Inflammatory macrophage treated with lipopolysaccharide for 4 hours (primary cell): ENCODE measurements at places on chromosomes 12 and 14.
A peak's percentile ranks its signal among the peaks of the same experiment; 100 is the strongest.

GRCh38 chr12:56193025-56193578 is 3.8 kb upstream of the SMARCC2 start:
- peak; percentile 92 for DNase-seq

- no peak for DNase-seq
Observed at GRCh38 chr12:26422839-26423398, 227.5 kb downstream of the SSPN start.

GRCh38 chr12:25249931-25250738 is 594 bp downstream of the KRAS start:
- peak; percentile 56 for DNase-seq

- DNase-seq = no peak
Observed at GRCh38 chr14:83473416-83474235, 1940.0 kb upstream of the SEL1L start.

DNA sequence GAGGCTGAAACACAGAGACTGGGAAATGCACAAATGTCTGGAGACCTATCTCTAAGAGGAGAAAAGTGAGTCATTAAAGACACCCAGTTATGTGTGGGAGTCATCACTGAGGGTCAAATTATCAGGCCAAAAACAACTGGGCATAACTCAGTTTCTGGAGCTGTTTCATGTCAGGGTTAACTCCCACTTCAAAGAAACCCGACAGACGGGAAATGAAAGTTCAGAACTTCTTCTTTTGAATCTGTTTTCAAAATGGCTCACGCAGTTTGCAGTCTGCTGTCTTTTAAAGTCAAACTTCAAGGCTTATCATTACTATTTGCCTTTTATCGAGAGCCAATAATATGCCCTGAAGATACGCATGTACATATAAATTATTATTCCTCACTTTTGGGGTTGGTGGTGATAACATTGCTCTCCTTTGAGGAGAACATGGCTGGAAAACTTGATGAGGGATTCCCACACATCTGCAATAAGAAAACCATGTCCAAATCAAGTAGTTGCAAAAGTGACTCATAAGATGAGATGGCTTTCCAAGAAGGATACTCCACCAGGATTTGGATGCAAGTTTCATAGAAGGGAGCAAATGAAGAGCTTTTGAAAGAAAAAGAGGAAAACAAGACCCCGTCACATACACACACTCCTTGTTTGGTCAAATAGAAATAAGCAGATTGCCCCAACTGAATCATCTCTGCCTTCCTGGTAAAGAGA is 341.4 kb downstream of the ADAMTS20 start:
- peak; percentile 51 for DNase-seq

GRCh38 chr12:72315858-72316257 is 43.7 kb downstream of the TRHDE start:
- DNase-seq = no peak

DNA sequence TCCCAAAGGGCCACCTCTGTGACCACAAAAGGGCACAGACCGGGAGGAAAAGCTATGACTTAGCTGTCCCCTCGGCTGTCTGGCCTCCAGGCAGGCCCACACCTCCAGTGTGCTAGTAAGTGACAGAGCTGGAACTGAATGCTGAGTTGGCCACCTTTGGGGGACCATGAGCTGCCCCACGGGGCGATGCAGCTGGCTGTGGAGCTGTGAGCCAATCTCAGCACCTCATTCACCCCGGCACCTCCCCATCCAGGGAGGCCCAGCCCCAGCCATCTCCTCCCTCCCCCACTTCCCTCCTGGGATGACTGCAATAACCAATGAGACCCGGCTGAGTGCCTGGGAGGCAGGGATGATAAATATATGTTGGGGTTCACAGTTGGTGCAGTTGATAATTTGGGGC is 12.2 kb upstream of the TESC start:
- no peak for DNase-seq

- peak; percentile 38 for DNase-seq
Observed at GRCh38 chr12:124555168-124556073, 12.0 kb downstream of the NCOR2 start.

DNA sequence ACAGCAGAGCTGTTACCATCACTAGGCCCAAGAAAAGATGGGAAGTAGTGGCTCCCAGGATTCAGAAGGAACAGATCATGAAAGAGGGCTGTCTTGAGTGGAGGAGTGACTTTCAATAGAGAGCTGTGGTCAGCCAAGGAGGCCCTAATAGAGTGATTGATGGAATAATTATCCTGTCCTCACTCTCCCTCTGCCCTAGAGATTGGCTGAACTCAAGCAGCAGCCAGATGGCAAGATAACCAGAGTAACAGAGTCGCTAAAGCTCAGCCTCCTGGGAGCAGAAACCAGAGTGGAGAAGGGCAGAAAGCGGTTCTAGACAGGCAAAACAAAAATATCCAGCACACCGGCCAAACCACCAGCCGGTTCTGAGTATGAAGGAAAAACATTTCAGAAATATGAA is 23.1 kb downstream of the GMFB start:
- DNase-seq = no peak

DNA sequence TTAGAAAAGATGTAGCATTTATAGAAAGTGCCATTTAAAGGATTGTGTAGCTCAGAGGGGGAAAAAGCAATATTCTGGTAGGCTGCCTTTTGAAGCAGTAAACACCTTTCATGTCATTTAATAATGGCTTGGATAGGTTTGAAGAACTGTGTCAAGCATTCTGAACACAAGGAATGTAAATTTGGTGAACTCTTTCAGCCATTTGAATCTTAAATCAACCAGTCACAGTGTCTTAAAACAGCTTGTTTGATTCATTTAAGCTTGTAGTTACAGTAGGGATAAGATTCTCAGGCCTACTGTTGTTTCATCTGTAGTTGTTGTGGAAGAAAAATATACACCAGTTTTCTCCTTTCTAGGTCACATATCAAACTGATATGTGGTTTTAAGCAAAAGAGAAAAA is 299.4 kb upstream of the NOVA1 start:
- no peak for DNase-seq

DNA sequence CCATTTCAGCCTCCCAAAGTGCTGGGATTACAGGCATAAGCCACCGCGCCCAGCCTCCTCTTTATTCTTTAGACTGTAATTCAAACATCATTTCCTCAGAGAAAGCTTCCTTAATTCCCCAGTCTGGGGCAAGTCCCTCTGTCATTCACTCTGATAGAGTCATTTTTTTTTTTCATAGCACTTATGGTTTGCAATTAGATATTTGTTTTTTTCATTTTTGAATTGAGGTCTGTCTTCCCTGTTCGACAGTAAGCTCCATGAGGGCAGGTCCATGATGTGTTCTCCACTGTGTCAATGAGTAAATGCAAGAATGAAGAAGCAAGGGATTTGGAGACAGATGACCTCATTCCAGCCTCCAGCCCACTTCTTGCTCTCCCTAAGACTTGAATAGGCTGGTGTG is 12.1 kb downstream of the ASIC1 start:
- peak; percentile 45 for DNase-seq

- DNase-seq = no peak
Observed at GRCh38 chr14:57495416-57495815, 1.8 kb upstream of the CCDC198 start.

DNA sequence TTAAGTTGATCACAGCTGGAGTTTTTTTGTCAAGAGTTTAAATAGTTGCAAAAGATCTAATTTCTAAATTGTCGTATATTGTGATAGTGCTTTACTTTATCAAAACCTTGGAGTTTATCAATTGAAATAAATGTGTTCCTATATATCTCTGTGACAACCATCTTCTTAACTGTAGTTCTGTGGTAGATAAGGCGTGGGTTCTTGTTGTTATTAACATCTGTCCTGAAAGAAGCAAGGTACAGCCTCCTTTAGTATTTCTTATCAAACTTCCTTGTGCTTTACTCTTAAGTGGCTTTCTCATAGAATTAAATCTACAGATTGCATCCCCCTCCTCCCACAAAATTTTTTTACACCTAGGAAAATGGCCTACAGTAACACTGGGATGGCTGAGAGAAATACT is 7.3 kb downstream of the SCYL2 start:
- no peak for DNase-seq

DNA sequence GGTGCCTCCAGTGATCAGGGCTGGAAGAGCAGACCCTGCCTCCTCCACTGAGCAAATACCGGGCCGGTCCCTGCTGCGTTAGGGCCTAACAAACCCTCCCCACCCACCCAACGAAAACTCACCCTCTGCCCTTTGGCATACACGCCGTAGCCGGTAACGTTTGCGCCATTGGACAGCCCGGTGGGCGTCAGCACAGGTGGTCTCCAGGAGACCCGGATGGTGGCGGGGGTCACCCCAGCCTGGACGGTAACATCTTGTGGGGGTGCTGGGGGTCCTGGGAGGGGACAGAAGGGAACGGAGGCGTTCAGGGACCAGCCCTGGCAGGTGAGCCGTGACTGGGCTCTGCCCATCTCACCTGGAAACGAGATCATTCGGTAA is 100.5 kb downstream of the PIWIL1 start:
- no peak for DNase-seq

DNA sequence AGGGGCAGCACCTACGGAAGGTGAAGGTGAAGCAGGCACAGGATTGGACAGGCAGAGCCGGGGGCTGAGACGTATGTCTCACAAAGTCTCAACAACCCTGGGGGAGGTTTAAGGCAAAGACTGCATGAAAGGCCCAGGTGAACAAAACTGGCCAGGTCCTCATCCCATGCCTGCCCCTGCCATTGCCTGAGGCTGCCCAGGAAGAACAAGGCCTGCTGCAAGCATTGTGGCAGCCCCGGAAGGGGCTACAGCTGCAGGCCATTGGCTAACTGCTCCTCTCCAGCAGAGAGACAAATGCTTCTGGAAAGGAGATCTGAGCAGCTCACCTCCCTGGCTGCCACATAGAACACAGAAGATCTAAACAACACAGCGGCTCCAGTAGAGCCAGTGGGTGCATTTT is 20.4 kb upstream of the TMEM179 start:
- DNase-seq = no peak

DNA sequence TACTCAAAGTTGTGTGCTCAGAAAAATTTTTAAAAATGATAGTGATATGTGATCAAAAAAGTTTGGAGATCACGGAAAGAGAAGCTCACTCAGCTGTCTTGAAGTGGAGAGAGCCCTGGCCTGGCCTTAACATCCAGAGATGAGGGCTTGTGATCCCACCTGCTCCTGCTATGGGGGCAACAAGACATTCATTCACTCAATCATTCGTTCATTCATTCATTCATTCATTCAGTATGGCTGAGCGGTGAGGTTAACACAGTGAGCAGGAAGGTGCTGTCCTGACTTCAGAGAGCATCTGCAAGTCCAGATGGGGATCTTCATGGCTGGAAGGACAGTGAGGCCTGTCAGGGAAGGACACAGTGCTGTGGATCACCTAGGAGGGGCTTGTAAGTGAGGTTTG is 112.3 kb downstream of the SLC25A47 start:
- DNase-seq = no peak

DNA sequence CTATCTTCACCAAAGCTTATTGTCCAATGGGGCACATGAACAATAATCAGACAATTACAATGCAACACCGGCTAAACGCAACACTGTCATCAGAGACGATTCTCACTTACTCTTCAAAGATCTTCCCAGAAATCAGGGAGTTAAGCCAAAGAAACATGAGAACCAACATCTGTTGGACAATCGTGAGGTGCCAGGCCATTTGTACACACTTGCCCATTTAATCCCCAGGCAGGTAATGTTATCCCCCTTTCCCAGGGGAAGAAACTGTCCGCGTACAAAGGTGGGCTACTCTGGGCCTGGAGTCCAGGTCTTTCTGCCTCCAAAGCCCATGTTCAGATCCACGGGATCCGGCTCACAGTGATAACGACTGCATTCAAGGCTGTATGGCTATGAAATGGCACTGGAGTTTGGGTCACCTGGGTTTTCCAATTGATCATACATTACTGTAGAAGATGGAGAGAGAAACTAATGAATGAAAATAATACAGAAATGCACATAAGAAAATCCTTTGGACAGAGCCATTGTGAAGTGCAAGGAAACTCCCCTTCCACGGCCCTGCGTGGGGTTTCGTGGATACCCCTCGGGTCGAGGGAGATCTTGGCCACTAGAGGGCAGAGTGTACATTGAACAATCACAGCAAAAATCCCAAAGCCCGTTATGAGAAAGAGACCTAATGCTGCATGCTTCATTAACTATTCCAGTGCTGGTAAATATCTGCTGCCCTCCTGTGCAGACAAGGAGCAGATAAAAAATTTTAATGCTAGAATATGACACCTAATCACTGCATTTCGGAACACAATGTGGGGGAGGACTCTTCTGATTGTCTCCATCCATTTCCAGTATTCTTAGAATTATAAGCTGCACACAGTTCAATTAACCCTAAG is 111.4 kb downstream of the EGLN3 start:
- DNase-seq = peak; percentile 47

DNA sequence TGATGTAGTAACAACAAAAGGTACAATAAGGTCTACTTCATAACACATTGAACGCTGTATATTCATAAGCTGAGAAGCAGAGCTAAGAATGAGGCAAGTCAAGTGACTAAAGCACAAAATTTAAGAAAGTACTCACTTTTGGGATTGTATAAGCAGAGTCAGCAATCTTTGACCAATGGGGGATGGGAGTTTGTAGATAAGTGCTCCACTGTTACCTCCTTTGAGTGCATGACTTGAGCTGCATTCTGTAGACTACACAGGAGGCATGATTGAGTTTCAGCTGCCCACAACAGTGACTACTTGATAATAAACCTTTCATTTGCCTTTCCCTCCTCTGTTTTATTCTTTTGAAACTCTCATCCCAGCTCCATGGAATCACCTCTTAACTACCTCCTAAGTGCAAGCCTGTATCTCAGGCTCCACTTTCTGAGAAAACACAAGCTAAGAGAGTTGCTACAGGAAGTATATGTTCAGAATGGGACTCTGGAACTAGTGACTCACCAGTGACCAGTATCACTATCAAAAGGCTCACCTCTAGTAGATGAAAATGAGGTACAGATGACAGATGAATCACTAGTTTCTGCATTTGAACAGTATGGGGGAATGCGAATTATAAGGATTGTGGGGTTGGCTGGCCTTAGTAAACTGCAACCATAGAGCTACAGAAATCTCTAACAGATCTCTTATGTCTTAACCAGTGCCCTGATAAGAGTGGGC is 49.2 kb downstream of the SLC35F4 start:
- DNase-seq = no peak

DNA sequence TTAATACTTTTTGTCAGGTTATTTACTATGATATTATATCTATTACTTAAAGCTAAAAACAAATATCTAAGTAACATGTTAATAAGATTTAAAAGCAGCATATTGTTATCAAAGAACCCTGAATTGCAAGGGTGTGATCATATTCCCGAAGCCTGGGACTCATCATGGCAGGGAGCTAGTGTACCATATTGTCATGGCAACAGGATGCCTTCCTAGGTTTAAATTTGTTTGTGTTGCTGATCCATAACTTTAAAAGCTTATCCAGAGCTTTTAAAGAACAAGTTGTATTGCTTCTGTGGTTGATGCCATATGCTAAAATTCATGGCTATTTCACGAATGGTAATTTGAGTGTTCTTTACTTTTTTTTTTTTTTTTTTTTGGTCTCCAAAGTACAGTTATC is 500.5 kb downstream of the NAV3 start:
- DNase-seq = no peak

DNA sequence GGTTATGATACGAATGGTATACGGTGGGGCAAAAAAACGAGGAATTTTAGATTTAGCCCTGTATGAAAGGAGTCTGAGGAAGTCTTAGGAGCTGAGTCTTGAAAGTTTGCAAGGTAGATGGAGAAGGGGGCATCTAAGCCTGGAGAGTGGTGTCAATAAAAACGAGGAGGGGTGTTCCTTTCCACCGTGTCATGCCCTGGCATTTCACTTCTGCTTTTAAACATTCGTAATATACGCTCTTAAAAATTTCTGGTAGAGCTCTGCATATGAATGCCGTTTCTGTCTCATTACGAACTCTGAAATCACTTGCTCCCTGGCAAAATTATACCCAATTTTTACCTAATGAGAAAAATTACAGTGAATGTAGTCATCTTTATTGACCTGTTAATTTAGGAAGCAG is 170.2 kb downstream of the ERC1 start:
- DNase-seq = peak; percentile 3

- peak; percentile 21 for DNase-seq
Observed at GRCh38 chr12:3834774-3835173, 38.4 kb downstream of the PARP11 start.
